ENCODE measurements at places on chromosomes 13 and 19.

DNA sequence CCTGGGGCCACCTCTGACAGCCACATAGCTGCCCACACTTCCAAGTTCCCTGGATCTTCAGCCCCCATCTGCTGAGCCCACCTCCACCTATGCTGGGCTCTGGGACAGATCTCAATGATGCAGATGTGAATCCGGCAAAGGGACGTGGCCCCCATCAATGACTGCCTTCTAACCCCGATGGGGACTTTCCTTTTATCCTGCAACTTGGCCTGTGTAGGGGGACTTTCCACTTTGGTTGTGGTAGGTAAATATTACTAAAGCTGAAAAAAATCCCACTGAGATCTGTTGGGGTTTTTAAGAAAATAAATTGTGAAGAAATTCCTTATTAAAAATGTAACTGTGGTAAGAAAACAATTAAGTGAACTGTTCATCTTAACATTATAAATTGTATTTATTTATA, 20.8 kb upstream of the ASPDH start:
- DNase-seq = no peak

DNA sequence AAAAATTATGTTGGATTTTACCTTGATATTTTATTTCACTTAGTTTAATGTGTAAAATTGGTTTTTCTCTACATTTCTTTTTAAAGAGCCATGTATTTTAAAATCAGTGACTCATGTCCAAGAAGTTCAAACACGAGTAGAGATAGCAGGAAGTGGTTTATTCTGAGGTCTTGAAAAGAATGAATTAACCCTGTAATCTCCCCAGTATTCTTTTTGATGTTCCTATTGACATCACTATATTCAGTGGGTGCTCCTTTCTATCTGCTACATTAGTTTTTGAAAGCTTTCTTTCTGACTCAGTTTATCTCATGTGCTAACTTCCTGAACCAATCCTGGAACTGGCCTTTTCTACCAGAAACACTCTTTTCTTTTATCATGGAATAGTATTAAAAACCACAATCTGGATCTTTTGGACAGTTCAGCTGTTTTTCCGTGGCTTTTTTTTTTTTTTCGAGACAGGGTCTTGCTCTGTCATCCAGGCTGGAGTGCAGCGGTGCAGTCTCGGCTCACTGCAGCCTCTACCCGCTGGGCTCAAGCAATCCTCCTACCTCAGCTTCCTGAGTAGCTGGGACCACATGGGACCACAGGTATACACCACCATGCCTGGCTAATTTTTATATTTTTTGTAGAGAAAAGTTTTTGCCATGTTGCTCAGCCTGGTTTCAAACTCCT, 114.9 kb downstream of the PCCA start:
- no peak for DNase-seq

- DNase-seq = no peak
These were observed 1252.8 kb downstream of the EFNB2 start for GRCh38 chr13:105282406-105283285.

DNA sequence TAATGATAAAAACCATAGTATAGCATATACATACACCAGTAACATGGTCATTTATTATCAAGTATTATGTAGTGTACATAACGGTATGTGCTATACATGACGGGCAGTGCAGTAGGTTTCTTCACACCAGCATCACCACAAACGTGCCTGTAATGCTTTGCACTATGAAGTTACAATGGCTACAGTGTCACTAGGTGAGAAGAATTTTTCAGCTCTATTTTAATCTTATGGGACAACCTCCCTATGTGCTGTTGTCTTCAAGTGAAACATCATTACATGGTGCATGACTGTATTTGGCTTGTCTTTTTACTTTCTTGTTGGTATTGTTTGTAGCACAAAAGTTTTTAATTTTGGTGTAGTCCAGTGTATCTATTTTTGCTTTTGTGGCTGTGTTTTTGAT, 18.7 kb downstream of the CDK8 start:
- DNase-seq = no peak

- no peak for DNase-seq
These were observed 437 bp downstream of the SUCLA2 start for GRCh38 chr13:48000559-48001113.

DNA sequence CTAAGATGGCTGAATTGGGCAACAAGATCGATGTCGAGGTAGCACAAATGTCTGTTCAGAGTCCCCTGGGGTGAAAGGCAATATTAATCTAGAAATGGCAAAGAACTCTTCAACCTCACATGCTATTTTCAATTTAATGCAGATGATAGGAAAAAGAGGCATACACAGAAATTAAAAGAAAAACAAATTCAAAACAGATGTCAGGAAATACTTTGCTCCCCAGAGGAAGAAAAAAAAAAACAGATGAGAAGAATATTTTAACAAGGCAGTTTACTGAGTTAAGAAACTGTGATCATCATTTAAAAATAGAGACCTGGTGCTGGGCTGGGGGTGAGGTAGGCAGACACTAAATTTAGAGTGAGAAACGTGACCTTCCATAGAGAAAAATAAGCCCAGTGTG, 421.9 kb upstream of the ARGLU1 start:
- no peak for DNase-seq

- DNase-seq = no peak
These were observed 836.4 kb downstream of the SLITRK6 start for GRCh38 chr13:84962849-84963248.

- DNase-seq = no peak
These were observed 921.8 kb downstream of the UQCRFS1 start for GRCh38 chr19:28290963-28291657.

DNA sequence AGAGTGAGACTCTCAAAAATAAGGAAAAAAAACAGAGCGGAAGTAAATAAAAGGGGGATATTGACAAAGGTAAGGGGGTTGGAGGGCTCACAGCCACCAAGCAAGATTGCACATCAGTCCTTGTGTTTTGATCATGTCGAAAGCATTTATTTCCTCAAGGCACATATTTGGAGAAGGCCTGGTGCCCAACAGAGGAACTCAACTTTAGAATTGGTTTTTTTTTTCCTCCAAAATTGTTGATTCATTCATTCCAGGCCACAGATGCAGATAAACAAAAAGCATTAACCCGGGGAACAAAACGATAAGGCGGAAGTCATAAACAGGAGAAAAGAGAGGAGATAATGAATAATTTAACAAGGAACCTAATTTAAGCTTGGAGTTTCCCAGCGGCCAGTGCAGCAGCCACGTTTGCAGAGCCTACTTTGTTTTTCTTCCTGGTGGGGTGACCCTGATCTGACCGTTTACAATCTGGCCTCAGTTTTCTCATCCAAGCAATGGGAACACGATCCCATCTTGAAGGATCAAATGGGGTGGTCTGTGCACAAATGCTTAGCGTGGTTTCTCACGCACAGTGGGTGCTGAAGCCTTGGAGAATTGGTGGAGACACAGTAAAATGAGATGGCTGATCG, 2.1 kb upstream of the PTPRS start:
- no peak for DNase-seq

GRCh38 chr19:18001777-18002345, 6.1 kb upstream of the ARRDC2 start:
- no peak for DNase-seq

GRCh38 chr19:28999724-29000433, 213.1 kb downstream of the UQCRFS1 start:
- no peak for DNase-seq

GRCh38 chr19:18417250-18418028, 1.8 kb upstream of the SSBP4 start:
- DNase-seq = peak; percentile 90

Data from GDM1 (cell line).